ENCODE measurements at places on chromosomes 4 and X. TPM values are rescaled to one million over a fixed set of nuclear protein-coding genes. Genes with fewer than 3 reads are reported as not detected.

GRCh38 chr4:164081801-164082200 is 587.3 kb downstream of the TMA16 start:
- H3K4me3 ChIP-seq, result no peak overlapping the region
- no peaks in the 10 kb centered on the region for H3K27me3 ChIP-seq
- H3K36me3 ChIP-seq, result no peaks in the 10 kb centered on the region
- no peaks in the 10 kb centered on the region for H3K4me1 ChIP-seq

DNA sequence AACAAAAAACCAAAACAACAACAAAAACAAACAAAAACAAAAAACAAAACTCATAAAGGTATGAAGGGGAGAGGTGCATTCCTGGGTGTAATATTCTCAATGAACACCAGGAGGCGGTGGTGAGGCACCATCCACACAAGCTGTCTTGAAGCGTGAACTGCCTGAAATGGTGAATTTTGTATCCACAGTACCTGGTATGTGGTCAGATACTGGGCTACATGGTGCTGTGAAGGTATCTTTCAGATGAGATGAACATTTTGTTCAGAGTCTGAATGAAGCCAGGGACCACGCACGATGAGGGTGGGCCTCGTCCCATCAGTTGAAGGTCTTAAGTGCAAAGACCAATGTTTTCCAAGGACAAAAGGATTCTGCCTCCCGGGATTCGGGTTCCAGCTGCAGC is 58.5 kb downstream of the ASMT start:
- H3K36me3 ChIP-seq, result peaks cover 11% of the 10 kb centered on the region
- no peak overlapping the region for H3K27ac ChIP-seq
- H3K27me3 ChIP-seq, result no peaks in the 10 kb centered on the region

DNA sequence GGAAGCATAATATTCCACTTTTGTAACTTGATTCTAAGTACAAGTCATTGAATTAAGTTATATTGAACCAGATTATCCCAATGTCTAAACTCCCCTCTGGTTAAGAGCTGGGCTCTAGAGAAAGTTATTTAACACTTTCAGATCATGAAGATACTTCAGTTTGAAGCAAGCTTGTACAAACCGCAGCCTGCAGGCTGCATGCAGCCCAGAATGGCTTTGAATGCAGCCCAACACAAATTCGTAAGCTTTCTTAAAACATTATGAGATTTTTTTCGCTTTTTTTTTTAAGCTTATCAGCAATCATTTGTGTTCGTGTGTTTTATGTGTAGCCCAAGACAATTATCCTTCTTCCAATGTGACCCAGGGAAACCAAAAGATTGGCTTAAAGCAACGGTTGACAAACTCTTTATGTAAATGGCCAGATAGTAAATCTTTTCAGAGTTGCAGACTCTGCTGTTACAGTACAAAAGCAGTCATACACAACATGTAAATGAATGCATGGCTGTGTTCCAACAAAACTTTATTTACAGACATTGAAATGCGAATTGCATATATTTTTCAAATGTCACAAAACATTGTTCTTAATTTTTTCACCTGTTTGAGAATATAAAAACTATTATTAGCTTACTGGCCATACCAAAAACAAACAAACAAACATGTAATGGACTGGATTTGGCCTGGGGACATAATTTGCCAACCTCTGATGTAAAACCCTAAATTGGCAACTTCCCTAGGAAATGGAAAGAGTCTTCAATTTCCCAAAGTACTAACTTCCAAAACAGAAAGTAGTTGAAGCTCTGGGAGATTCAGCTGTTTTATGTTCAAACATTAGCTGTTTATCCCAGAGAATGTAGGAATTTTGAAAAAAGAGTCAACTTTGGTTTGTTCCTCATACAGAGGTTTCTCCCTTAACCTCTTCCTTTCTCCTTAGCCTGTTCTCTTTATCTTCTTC is 201.1 kb upstream of the MBNL3 start:
- H3K4me3 ChIP-seq, result no peak overlapping the region
- H3K4me1 ChIP-seq, result no peaks in the 10 kb centered on the region
- H3K27ac ChIP-seq, result no peak overlapping the region
- H3K27me3 ChIP-seq, result no peaks in the 10 kb centered on the region
- DNase-seq, result no peak

- H3K4me1 ChIP-seq, result peaks cover 15% of the 10 kb centered on the region
- H3K27me3 ChIP-seq, result no peaks in the 10 kb centered on the region
- no peak for DNase-seq
- no peak overlapping the region for H3K4me3 ChIP-seq
- H3K27ac ChIP-seq, result no peak overlapping the region
- no peaks in the 10 kb centered on the region for H3K36me3 ChIP-seq
Observed at GRCh38 chr4:795726-796119, 30.2 kb downstream of the CPLX1 start.

DNA sequence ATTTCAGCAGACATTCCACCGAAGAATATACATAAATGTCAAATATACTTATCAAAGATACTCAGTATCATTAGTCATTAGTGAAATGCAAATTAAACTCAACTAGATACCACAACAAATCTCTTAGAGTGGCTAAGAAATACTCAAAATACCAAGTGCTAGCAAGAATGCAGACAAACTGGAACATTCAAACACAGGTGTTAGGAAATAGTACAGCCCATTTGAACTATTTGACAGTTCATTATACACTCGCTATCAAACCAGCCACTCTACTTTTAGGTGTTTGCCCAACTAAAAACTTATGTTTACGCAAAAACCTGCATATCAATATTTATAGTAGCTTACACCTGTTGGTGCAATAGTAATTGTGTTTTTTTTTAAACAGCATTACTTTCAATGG is 8.8 kb downstream of the ADAM29 start:
- H3K36me3 ChIP-seq, result no peaks in the 10 kb centered on the region
- DNase-seq, result no peak

- H3K4me3 ChIP-seq, result no peak overlapping the region
- DNase-seq, result no peak
- H3K4me1 ChIP-seq, result no peaks in the 10 kb centered on the region
- no peak overlapping the region for H3K27ac ChIP-seq
- no peaks in the 10 kb centered on the region for H3K27me3 ChIP-seq
- no peaks in the 10 kb centered on the region for H3K36me3 ChIP-seq
Observed at GRCh38 chr4:141497627-141498026, 138.8 kb upstream of the IL15 start.

GRCh38 chr4:137370679-137371078 is 161.6 kb downstream of the PCDH18 start:
- H3K4me1 ChIP-seq, result no peaks in the 10 kb centered on the region
- DNase-seq, result no peak
- H3K36me3 ChIP-seq, result no peaks in the 10 kb centered on the region
- no peaks in the 10 kb centered on the region for H3K27me3 ChIP-seq

- H3K27ac ChIP-seq, result no peak overlapping the region
- no peaks in the 10 kb centered on the region for H3K27me3 ChIP-seq
- no peak for DNase-seq
- H3K4me3 ChIP-seq, result no peak overlapping the region
Observed at GRCh38 chr4:52641854-52642563, 17.1 kb downstream of the USP46 start.

GRCh38 chr4:166274775-166275174 is 401.7 kb downstream of the TLL1 start:
- no peaks in the 10 kb centered on the region for H3K36me3 ChIP-seq
- no peaks in the 10 kb centered on the region for H3K4me1 ChIP-seq
- no peak overlapping the region for H3K4me3 ChIP-seq

The BEX5 gene
- 11.1 TPM for total RNA-seq

The ZNF182 gene
- 11.4 TPM for total RNA-seq

The SUPT20HL1 gene
- not detected for total RNA-seq

The ASB5 gene
- not detected for total RNA-seq

The TLR6 gene
- 2.5 TPM for total RNA-seq

The UGT2B15 gene
- total RNA-seq, result not detected
